ENCODE measurements at places on chromosomes 4 and X.

DNA sequence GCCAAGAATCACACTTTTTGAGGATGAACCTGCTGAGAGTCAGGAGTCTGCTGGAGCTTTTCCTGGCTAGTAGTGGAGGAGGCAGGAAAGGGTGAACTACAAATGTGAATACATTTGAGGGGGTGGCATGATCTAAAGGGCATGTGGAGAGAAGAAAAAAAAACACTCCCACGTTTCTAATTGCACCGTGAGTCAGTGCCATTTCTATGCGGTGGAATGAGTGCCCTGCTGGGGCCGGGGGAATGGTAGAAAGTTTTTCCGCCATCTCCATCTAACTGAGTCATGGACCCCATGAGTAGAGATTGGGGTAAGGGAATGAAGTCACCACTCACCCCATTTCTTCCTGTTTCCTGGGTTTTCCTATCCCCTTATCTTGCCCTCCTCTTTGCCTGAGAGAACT lies 19.8 kb downstream of the BEX3 start:
- no peak for DNase-seq

GRCh38 chrX:41312786-41313185 lies 21.2 kb upstream of the DDX3X start:
- no peak for DNase-seq

DNA sequence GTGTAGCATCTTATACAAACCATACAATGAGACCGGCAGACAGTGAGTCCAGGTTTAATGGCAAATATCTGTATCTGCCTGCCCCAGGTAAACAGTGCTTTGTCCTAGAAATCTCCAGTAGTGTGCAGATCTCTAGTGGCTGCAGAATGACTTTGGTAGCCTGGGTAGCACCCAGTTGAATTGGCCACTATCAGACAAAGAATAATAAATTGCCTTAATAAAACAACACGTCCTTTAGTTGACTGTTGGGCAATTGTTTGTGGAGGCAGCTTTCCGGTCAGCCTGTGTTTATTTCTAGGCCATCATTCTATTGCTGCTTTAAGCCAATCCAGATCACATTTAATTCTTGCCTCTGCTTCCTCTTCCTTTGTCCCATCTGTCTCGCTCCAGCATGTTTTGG lies 52.5 kb downstream of the SNX25 start:
- no peak for DNase-seq

GRCh38 chr4:133320576-133321170 lies 171.6 kb downstream of the PCDH10 start:
- DNase-seq = no peak

- DNase-seq = no peak
These were observed 92.2 kb downstream of the GEMIN8 start for GRCh38 chrX:13937370-13938050.

GRCh38 chrX:50723006-50723405 lies 91.0 kb downstream of the SHROOM4 start:
- DNase-seq = no peak

GRCh38 chrX:40652664-40653063 lies 5.3 kb upstream of the CXorf38 start:
- no peak for DNase-seq

DNA sequence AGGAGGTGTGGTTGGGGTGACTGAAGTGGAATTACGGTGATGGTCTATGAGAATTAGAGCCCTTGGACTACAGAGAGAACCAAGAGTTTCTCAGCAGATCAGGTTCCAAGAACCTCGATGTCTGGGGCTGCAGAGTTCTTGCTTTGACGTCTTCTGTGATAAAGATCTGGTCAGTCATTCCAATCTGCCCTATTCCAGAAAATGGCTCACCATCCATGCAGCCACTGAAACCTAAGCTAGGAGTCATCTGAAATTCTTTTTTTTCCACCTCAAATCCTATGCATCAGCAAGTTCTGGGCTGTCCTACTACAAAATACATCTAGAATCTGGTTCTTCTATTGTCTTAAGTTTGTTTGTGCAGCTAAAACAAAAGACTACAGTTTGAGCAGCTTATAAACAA lies 254.4 kb upstream of the PGRMC2 start:
- no peak for DNase-seq

DNA sequence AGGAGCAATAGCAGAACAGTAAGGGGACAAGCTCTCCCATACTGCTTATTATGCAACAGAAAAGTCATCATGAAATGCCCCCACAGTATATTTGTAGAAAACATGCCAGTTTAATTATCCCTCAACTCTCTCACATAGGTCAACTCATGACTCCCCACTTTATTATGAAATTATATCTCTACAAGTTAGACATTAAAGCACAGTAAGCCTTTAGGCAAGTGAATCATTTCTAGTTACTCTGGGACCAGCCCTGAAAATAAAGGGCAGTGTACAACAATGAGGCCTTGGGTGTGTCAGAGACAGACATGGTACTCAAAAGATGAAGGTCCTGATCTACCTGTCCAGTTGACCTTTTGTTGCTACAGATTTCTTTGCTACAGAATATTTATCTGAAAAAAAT lies 191.9 kb downstream of the FBXW7 start:
- DNase-seq = no peak

DNA sequence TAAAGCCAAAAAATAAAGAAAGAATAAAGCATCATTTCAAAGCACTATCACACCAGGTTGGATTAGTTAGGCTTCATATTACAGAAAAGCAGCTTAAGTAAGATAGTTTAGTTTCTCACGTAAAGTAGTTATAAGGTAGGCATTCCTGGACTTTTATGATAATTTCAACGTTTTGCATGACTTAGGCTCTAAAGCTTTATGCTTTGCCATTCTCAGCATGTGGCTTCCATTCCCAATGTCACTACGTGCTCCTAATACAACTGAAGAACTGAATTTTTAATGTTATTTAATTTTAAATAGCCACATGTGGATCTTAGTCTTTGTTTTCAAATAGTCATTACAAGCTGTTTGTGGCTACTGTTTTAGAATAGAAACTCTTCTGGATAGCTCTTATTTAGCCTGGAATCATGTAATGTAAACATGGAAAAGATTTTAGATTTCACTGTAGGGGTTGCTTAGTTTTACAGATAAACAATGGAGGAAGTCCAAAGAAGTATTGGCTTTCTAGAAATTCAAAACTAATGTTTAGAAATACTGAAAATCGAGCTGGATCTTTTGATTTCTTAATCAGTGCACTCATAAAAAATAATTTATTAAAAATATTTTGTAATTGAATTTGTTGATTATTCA lies 710.0 kb downstream of the IL1RAPL1 start:
- no peak for DNase-seq

Data from activated CD8-positive, alpha-beta memory T cell treated with anti-CD3 and anti-CD28 coated beads for 1 hour (primary cell).